Smooth muscle cell of the pulmonary artery (primary cell): ENCODE measurements at places on chromosomes 16 and 17. TPM values are rescaled to one million over a fixed set of nuclear protein-coding genes. Genes with fewer than 3 reads are reported as not detected.

Gene MYL4
- total RNA-seq, result 0.85 TPM in 1 of 2 replicates, not detected in the other

Gene SENP3
- total RNA-seq, result 65.9 and 75.8 TPM in 2 replicates

Gene ABCA10
- total RNA-seq, result 1.3 and 4.0 TPM in 2 replicates

Gene RNF135
- total RNA-seq, result 11.1 and 11.2 TPM in 2 replicates

Gene IGF2BP1
- total RNA-seq, result 3.4 and 4.3 TPM in 2 replicates

Gene TBC1D26
- total RNA-seq, result 0.30 and 0.39 TPM in 2 replicates

Gene CNGB1
- not detected in 2 replicates for total RNA-seq

Gene RRAD
- 14.9 and 36.8 TPM in 2 replicates for total RNA-seq

Gene KRTAP3-1
- total RNA-seq, result not detected in 2 replicates
